Stimulated activated memory B cell treated with anti-CD40 and anti-IgM and Interleukin-4, amounts not matched to agents 10 μg/mL and 1 μg/mL and 100 μg/mL, for 72 hours (primary cell): ENCODE measurements at places on chromosomes 4 and X.
A peak's percentile ranks its signal among the peaks of the same experiment; 100 is the strongest.

- no peak for ATAC-seq
These were observed 1070.3 kb downstream of the STIM2 start for GRCh38 chr4:27930976-27931375.

DNA sequence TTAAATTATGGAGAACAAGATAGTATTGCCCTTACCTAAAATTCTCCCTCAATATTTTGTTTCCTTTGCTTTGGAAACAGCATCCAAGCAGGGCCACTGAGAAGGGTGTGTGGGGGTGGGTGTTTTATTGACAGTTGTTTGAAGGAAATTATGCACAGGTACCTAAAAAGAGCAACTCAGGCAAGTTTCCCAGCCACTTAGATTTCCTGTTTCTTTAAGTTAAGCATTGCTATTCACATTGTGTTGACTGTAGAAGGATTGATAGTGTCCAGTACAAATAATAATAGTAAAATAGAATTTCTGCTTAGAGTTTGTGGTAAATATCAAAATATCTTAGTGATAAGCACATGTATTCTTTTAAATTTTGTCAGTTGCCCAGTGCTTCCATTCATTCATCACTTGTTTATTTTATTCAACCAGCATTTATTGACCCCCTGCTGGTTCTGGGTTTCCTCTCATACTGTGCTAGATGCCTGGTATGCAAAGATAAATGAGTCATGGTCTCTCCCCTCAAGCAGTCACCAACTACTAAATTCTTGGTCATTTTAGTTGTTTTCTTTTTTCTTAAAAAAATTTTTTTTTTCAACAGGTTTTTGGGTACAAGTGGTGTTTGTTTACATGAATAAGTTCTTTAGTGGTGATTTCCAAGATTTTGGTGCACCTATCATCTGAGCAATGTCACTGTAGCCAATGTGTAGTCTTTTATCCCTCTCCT is 50.0 kb downstream of the GALNT7 start:
- ATAC-seq, result no peak

- peak; percentile 76 for ATAC-seq
These were observed 53.3 kb upstream of the STIM2 start for GRCh38 chr4:26807330-26807729.

DNA sequence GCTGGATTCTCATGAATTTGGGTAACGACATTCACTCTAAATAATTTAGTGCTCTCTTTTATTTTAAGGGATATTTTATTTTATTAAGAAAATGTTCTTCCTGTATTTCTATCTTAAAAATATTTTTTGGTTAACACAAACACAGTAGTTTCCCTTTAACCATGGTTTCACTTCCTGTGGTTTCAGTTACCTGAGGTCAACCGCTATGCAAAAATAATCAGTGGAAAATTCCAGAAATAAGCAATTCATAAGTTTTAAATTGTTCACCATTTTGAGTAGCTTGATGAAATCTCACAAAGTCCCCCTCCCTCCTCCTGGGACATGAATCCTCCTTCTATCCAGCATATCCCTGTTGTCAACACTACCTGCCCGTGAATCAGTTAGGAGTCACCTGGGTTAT is 71.4 kb downstream of the GBA3 start:
- no peak for ATAC-seq

- no peak for ATAC-seq
These were observed 6.8 kb upstream of the ANAPC4 start for GRCh38 chr4:25370242-25370641.

- no peak for ATAC-seq
These were observed 558.1 kb downstream of the IL1RAPL1 start for GRCh38 chrX:29145316-29145715.

DNA sequence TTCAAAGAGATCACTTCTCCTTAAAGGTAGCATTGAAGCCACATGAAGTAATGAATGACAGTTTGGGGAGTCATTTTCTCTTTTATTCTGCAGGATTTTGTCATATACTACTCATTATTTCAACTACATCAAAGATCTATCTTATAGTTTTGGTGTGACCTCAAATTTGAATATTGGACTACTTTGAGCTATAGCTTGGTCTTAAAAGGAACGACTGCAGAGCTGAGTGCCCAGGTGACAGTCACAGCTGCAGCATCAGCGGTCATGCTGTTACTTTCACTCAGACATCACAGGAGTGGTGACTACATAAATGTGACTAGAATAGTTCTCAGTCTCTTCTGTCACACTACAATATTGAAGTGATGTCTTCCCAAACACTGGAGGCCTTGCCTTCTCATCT is 10.7 kb upstream of the SPCS3 start:
- peak; percentile 69 for ATAC-seq

DNA sequence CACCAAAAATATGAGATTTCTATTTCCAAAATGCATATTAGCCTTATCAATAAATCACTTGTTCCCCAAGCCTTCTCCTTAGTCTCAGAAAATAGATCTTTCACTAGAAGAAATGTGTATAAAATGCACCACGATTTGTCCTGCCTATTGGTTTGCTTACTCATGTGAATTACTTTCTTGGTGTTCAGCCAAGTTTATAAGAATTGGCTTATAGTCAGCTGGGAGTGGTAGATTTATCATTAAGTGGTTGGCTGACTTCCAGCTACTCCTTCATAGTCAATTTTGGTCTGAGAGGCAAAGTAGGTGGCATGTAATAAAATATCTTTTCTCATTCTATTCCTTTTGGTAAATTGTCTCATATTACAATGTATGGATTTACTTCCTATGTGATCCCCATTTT is 1.3 kb downstream of the SULT1E1 start:
- no peak for ATAC-seq

GRCh38 chrX:38881066-38881465 is 79.8 kb downstream of the MID1IP1 start:
- peak; percentile 18 for ATAC-seq

- ATAC-seq, result no peak
These were observed 90.2 kb downstream of the NHS start for GRCh38 chrX:17465201-17465600.

- ATAC-seq, result no peak
These were observed 10.3 kb upstream of the UGT8 start for GRCh38 chr4:114588305-114588704.

GRCh38 chrX:110418316-110419235 is 59.9 kb downstream of the RTL9 start:
- ATAC-seq, result no peak
